Naive thymus-derived CD8-positive, alpha-beta T cell (primary cell): ENCODE measurements at places on chromosomes 6 and 20.

GRCh38 chr20:50270569-50270968 is 79.9 kb downstream of the CEBPB start:
- DNase-seq = no peak
- H3K4me1 ChIP-seq = peaks cover 12% of the 10 kb centered on the region
- no peaks in the 10 kb centered on the region for H3K36me3 ChIP-seq
- no peak overlapping the region for H3K4me3 ChIP-seq
- H3K27ac ChIP-seq = no peak overlapping the region
- H3K27me3 ChIP-seq = peaks cover 4% of the 10 kb centered on the region

DNA sequence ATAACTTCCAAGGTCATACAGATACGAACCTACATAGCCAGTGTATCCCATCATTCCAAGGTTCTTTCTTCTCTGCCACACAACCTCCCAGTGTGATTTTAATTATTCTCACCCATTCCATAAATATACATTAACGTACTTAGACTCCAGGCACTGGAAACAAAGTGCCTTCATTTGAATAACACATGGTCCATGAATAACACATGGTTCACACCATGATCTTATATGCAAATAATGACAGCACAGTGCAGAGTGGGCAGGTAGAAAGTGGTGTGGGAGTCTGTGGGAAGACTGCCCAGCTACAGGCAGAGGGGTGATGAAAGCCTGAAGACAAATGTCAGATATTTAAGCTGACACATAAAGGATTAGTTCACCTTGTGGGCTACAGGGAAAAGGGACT is 425.2 kb downstream of the HACE1 start:
- no peaks in the 10 kb centered on the region for H3K4me1 ChIP-seq
- H3K4me3 ChIP-seq = no peak overlapping the region
- H3K27ac ChIP-seq = no peak overlapping the region
- H3K36me3 ChIP-seq = no peaks in the 10 kb centered on the region
- DNase-seq = no peak

GRCh38 chr6:13203145-13203544 is 125.2 kb downstream of the TBC1D7 start:
- H3K4me3 ChIP-seq = no peak overlapping the region
- H3K36me3 ChIP-seq = no peaks in the 10 kb centered on the region
- no peak for DNase-seq

DNA sequence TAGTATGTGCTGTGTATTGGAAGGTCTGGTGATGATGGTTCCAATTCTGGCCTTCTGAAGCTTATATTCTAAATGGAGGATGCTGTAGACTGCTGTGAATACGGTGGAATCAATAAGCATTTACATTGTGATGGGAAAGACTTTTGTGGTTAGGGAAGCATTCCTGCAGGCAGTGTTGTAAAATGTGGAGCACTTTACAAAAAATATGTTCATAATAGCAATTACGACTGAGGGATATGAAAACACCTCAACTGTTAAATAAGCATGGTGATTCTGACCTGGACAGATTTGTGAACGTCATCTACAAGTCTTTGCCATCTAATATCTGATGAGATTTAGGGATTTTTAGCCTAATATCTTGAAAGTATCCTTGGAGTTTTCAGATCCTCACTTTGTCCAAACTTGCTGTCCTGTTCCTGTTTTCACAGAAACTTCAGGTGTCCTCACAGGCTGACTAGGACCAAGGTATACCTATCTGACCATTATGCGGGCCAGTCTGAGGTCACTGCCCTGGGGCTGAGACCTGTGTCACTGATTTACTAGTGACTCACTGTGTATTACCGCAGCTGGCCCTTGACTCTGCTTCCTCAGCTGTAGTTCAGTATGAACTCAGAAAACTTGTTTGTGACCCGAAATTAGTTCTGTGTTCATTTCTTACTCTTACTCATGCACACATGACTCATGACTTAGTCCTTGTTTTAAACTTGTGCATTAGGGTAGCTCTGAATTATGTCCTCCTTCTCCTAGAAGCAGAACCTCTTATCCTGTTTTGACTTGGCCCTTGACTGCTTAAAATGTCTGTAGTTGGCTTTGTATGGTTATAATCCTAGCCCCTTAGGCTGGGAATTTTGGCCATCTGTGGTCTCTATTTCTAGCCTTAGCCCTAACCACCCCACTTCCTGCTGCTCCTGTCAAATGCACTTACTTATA is 343.0 kb downstream of the CDKAL1 start:
- H3K27me3 ChIP-seq = no peaks in the 10 kb centered on the region
- H3K4me3 ChIP-seq = no peak overlapping the region
- peaks cover 46% of the 10 kb centered on the region for H3K36me3 ChIP-seq
- H3K27ac ChIP-seq = no peak overlapping the region

DNA sequence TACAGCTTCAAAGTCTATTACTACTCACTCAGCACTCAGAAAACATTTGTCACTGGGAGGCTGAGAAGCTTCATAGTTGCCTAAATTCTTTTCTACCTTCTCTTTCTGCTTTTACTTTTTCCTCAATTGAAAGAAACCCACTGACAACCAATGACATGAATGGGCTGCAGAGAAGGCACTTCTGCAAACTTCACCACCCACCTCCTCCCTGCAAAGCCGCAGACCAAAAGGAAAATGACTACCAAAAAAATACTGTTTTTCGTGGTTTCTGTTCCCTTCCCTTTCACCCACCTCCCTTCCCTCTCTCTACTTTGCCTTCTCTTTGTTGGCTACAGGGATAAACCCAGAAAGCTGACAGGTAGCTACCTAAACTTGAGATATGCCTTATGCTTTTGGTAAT is 3.2 kb downstream of the GNAS-AS1 start:
- DNase-seq = no peak
- H3K4me1 ChIP-seq = peaks cover 18% of the 10 kb centered on the region
- no peak overlapping the region for H3K4me3 ChIP-seq

DNA sequence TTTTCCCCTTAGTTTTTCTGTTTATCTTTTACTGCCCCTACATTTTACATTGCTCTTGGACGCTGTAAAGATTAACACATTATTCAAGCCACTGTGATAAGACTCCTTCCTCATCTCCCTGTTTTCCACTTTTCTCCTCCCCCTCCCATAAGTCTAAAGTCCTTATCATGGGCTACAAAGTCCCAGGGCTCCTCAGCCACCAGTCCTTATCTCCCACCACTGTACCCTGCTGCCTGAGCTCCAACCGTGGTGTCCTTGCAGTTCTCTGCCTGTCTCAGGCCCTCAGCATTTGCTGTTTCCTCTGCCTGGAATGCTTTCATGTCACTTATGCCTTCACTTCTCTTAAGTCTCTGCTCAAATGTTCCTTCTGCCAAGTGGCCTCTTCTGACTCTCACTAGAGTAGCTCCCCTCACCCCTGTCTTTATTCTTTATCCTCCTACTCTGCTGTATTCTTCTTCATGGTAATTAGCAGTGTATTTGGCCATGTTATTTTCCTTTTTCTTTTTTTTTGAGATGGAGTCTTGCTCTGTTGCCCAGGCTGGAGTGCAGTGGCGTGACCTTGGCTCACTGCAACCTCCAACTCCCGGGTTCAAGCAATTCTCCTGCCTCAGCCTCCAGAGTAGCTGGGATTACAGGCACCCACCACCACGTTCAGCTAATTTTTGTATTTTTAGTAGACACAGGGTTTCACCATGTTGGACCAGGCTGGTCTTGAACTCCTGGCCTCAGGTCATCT is 10.8 kb upstream of the LATS1 start:
- H3K4me3 ChIP-seq = peak overlapping the region; percentile 31
- H3K36me3 ChIP-seq = peaks cover 4% of the 10 kb centered on the region
- peaks cover 8% of the 10 kb centered on the region for H3K4me1 ChIP-seq
- no peaks in the 10 kb centered on the region for H3K27me3 ChIP-seq
- H3K27ac ChIP-seq = peak overlapping the region; percentile 76

DNA sequence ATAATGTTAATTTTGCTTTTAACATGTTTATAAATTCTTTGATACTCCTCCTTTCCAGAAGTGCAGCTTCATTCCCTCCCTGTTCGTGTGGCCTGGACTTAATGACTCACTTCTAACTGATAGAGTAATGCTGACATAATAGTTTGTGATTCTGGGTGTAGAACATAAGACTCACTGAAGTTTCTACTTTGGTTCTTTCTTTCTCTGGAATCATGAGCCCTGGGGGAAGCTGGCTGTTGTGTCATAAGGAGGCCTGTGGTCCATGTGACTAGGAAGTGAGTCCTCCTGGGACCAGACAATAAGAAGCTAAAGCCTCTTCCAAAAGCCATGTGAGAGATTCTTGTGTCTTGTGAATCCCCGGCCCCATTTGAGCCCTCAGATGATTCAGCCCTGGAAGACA is 30.5 kb upstream of the HLA-G start:
- peaks cover 18% of the 10 kb centered on the region for H3K27me3 ChIP-seq
- H3K4me3 ChIP-seq = no peak overlapping the region
- DNase-seq = no peak
- no peak overlapping the region for H3K27ac ChIP-seq
- no peaks in the 10 kb centered on the region for H3K36me3 ChIP-seq

GRCh38 chr6:26152226-26153101 is 65.2 kb downstream of the HFE start:
- H3K27me3 ChIP-seq = no peaks in the 10 kb centered on the region
- H3K36me3 ChIP-seq = peaks cover 3% of the 10 kb centered on the region
- DNase-seq = no peak
- no peak overlapping the region for H3K27ac ChIP-seq
- H3K4me3 ChIP-seq = no peak overlapping the region

- H3K27ac ChIP-seq = no peak overlapping the region
- no peaks in the 10 kb centered on the region for H3K36me3 ChIP-seq
- H3K4me1 ChIP-seq = no peaks in the 10 kb centered on the region
- DNase-seq = no peak
Measured at GRCh38 chr20:29443819-29444218, 1813.6 kb upstream of the DEFB115 start.

- H3K27ac ChIP-seq = peak overlapping the region; percentile 90
- peaks cover 5% of the 10 kb centered on the region for H3K36me3 ChIP-seq
- DNase-seq = no peak
Measured at GRCh38 chr6:135212020-135212806, 31.1 kb downstream of the MYB start.

GRCh38 chr6:46490425-46491200 is 636 bp downstream of the RCAN2 start:
- H3K27me3 ChIP-seq = peaks cover 90% of the 10 kb centered on the region
- peak overlapping the region; percentile 42 for H3K4me3 ChIP-seq
- peaks cover 10% of the 10 kb centered on the region for H3K4me1 ChIP-seq
- no peak for DNase-seq
- H3K27ac ChIP-seq = no peak overlapping the region

DNA sequence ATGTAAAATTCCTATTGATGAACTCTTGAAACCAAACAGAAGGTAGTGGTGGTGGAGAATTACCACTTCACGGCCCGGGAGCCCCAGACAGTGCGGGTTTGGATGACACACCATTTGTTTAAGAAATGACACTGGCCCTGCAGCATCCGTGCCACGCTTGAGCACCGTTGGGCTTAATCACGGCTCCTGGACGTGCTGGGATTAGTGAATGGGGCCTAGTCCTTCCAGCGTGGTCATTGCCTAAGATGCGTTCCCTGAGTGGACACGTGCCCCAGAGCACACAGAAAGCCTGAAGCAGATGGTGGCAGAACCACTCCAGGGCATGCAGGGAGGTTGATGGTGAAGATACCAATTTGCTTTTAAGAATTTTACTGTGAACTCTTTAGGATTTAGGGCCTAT is 14.5 kb downstream of the STX16 start:
- H3K4me1 ChIP-seq = peaks cover 51% of the 10 kb centered on the region
- no peak for DNase-seq
- H3K27ac ChIP-seq = no peak overlapping the region
- no peaks in the 10 kb centered on the region for H3K27me3 ChIP-seq
- H3K4me3 ChIP-seq = no peak overlapping the region

GRCh38 chr20:41830702-41831101 is 212.5 kb upstream of the CHD6 start:
- H3K27ac ChIP-seq = no peak overlapping the region
- H3K4me3 ChIP-seq = no peak overlapping the region
- peaks cover 41% of the 10 kb centered on the region for H3K27me3 ChIP-seq
- H3K36me3 ChIP-seq = no peaks in the 10 kb centered on the region

DNA sequence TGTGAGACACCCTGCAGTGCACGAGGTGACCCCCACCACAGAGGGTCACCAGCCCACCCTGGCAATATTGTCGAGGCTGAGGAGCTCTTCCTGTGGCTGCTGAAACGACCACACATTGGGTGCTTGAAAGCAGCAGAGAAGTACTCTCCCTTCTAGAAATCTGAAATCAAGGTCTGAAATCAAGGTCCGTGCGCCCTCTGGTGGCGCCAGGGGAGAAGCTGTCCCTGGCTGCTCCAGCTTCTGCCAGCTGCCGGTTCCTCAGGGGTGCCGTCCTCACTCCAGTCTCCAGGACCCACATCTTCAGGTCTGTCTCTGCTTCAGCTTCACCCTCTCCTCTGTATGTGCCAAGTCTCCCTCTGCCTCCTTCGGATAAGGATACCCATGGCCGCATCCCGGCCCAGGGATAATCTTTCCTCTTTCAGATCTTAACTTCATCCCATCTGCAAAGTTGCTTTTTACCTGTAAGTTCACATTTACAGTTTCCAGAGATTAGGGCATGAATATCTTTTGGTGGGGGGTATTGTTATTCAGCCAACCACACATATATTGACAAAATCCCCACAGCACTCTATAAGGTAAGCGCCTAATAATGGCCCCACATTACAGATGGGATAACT is 108.3 kb upstream of the PHACTR3 start:
- peaks cover 9% of the 10 kb centered on the region for H3K27me3 ChIP-seq
- peak; percentile 54 for DNase-seq
- H3K27ac ChIP-seq = no peak overlapping the region
- H3K4me1 ChIP-seq = no peaks in the 10 kb centered on the region
- H3K36me3 ChIP-seq = no peaks in the 10 kb centered on the region
- H3K4me3 ChIP-seq = no peak overlapping the region

GRCh38 chr20:1930165-1930564 is 35.0 kb downstream of the SIRPA start:
- no peak overlapping the region for H3K27ac ChIP-seq
- H3K36me3 ChIP-seq = no peaks in the 10 kb centered on the region
- no peaks in the 10 kb centered on the region for H3K4me1 ChIP-seq

DNA sequence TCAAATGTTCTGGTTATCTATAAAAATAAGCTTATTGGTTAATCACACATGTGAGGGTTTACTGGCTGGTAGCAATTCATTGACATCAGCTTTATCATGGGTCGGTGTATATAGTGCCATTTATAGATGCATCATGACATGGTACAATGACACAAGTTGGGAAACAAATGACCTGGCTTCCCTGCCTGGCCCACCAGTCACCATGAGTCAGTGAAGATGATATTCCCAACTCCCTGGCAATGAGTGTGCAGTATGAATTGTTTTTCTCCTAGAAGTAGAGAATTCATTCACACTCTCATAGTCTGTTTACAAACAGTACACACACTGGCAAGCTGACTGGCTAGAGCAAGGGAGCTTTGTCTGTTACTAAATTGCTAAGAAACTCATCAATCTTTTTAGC is 37.2 kb upstream of the CALHM6 start:
- H3K4me1 ChIP-seq = no peaks in the 10 kb centered on the region
- H3K27me3 ChIP-seq = no peaks in the 10 kb centered on the region
- no peak overlapping the region for H3K27ac ChIP-seq
- peaks cover 6% of the 10 kb centered on the region for H3K36me3 ChIP-seq
- H3K4me3 ChIP-seq = no peak overlapping the region
- DNase-seq = no peak

GRCh38 chr6:163290545-163291274 is 123.8 kb upstream of the QKI start:
- no peaks in the 10 kb centered on the region for H3K4me1 ChIP-seq
- no peak for DNase-seq
- no peak overlapping the region for H3K27ac ChIP-seq
